Right atrium auricular region (tissue), 2 donors: ENCODE measurements at places on chromosomes 6 and 20.

GRCh38 chr6:97656236-97656635, 373.2 kb upstream of the MMS22L start:
- H3K27me3 ChIP-seq = no peaks in the 10 kb centered on the region
- no peak overlapping the region for H3K4me3 ChIP-seq
- H3K36me3 ChIP-seq = no peaks in the 10 kb centered on the region
- H3K4me1 ChIP-seq = no peaks in the 10 kb centered on the region

GRCh38 chr6:4658486-4658885, 117.7 kb upstream of the CDYL start:
- H3K4me1 ChIP-seq = no peaks in the 10 kb centered on the region
- H3K36me3 ChIP-seq = no peaks in the 10 kb centered on the region
- no peak overlapping the region for H3K27ac ChIP-seq
- no peaks in the 10 kb centered on the region for H3K27me3 ChIP-seq
- no peak overlapping the region for H3K4me3 ChIP-seq

DNA sequence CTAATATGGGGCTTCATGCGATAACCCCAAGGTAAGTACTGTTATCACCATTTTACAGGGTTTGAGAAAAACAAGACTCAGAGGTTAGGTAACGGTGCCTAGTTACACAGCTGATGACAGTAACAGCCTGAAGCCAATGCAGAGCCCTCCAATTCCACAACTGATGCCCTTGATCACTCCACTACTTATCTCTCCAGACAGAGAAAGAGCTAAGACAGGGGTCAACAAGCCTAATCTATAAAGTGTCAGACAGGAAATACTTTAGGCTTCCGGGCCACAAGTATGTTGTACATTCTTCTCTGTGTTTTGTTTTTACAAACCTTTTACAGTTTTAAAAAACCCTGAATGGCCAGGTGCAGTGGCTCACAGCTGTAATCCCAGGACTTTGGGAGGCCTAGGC, 50.9 kb downstream of the MAP7 start:
- DNase-seq = no peak
- H3K4me3 ChIP-seq = no peak overlapping the region
- H3K4me1 ChIP-seq = no peaks in the 10 kb centered on the region
- no peaks in the 10 kb centered on the region for H3K36me3 ChIP-seq
- no peaks in the 10 kb centered on the region for H3K27me3 ChIP-seq

DNA sequence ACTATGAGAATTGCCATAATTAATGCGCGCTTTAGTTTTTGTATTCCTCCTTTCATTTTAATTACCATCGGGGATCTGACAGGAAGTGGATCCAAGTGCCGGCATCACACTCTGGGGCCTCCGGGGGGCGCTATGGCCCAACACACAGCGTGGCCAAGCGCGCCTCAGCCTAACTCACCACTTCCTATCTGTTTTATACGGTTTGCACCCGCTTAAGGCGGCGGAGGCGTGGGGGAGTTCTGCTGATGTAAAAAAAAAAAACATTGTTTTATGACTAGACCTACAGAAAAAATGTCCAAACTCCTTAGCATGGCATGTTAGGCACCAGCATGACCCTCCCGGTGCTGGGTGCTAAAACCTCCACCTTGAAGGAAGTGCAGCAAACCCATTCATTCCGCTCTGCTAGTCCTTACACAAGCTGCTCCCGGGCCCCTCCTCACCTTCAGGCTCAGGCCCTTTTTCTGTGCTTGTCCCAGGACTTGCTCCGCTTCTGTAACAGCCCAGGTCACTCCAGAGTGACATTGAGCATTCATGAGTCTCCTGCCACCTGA, 4.5 kb upstream of the EBF4 start:
- no peak overlapping the region for H3K27ac ChIP-seq
- peaks cover 6% of the 10 kb centered on the region for H3K4me1 ChIP-seq
- no peak for DNase-seq
- no peaks in the 10 kb centered on the region for H3K36me3 ChIP-seq

- H3K27me3 ChIP-seq = no peaks in the 10 kb centered on the region
- no peaks in the 10 kb centered on the region for H3K36me3 ChIP-seq
These were observed 304.9 kb downstream of the TAF4 start for GRCh38 chr20:61760731-61761130.

- H3K4me1 ChIP-seq = peaks cover 5% of the 10 kb centered on the region
- DNase-seq = no peak
- H3K36me3 ChIP-seq = peaks cover 1% of the 10 kb centered on the region
- no peaks in the 10 kb centered on the region for H3K27me3 ChIP-seq
- H3K4me3 ChIP-seq = no peak overlapping the region
These were observed 130.5 kb downstream of the MYB start for GRCh38 chr6:135311446-135312200.

- H3K36me3 ChIP-seq = no peaks in the 10 kb centered on the region
- no peaks in the 10 kb centered on the region for H3K4me1 ChIP-seq
- DNase-seq = no peak
- no peak overlapping the region for H3K4me3 ChIP-seq
These were observed 286.5 kb upstream of the PRND start for GRCh38 chr20:4435225-4435624.

- H3K4me1 ChIP-seq = no peaks in the 10 kb centered on the region
- no peaks in the 10 kb centered on the region for H3K36me3 ChIP-seq
- no peak overlapping the region for H3K27ac ChIP-seq
- no peak for DNase-seq
These were observed 19.8 kb upstream of the TFAP2C start for GRCh38 chr20:56609321-56609720.

DNA sequence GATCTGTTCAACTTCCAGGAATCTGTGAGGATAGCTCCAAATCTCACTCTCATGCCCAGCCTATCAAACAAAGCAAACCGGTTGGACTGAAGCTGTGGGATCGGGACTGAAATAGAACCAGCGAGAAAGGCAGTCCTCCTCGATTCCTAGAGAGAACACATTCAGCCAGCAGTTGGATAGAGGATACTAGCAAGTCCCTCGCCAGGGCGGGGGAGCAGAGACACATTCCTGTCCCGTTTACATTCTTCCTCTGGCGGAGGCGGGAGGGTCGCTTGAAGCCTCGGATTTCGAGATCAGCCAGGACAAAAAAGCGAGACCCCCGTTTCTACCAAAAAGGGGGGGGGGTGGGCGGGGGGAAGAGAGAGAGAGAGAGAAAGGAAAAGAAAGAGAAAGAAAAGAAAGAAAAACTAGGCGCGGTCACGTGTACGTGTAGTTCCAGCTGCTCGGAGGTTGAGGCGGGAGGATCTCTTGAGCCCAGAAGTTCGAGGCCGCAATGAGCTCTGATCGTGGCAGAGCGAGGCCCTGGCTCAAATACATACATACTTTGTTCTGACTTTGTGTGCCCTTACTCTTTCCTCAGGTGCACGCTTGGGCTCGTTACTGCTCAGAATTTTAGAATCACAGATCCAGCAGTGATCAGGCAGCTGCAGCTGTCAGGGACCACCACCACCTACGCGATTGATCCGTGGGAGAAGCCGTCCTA, 19.5 kb downstream of the ZNF311 start:
- H3K4me1 ChIP-seq = peaks cover 7% of the 10 kb centered on the region
- peak; percentile 90 for DNase-seq
- H3K36me3 ChIP-seq = no peaks in the 10 kb centered on the region
- H3K27ac ChIP-seq = peak overlapping the region; percentile 77
- no peaks in the 10 kb centered on the region for H3K27me3 ChIP-seq

DNA sequence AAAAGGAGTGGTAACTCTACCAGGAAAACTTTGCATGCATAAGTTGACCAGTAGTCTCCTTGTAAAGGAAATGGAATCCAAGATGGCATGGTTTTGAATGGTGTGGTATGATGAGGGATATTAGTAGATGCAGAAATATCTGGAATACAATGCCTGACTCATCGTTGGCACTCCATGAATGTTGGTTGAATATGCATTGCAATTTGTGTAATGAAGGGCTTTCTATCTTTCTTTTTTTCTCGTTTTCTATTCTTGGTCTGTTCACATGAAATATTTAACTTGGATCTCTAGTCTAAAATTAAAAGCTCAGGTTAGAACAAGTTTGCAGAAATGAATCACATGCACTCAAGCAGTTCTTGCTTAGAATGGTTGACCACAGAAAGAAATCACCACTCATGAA, 277.3 kb upstream of the PRND start:
- no peak overlapping the region for H3K4me3 ChIP-seq
- no peaks in the 10 kb centered on the region for H3K36me3 ChIP-seq
- DNase-seq = no peak
- H3K4me1 ChIP-seq = no peaks in the 10 kb centered on the region
- H3K27me3 ChIP-seq = no peaks in the 10 kb centered on the region

- no peaks in the 10 kb centered on the region for H3K36me3 ChIP-seq
- H3K27ac ChIP-seq = no peak overlapping the region
- H3K4me3 ChIP-seq = no peak overlapping the region
These were observed 117.2 kb downstream of the IPCEF1 start for GRCh38 chr6:154239392-154239791.

DNA sequence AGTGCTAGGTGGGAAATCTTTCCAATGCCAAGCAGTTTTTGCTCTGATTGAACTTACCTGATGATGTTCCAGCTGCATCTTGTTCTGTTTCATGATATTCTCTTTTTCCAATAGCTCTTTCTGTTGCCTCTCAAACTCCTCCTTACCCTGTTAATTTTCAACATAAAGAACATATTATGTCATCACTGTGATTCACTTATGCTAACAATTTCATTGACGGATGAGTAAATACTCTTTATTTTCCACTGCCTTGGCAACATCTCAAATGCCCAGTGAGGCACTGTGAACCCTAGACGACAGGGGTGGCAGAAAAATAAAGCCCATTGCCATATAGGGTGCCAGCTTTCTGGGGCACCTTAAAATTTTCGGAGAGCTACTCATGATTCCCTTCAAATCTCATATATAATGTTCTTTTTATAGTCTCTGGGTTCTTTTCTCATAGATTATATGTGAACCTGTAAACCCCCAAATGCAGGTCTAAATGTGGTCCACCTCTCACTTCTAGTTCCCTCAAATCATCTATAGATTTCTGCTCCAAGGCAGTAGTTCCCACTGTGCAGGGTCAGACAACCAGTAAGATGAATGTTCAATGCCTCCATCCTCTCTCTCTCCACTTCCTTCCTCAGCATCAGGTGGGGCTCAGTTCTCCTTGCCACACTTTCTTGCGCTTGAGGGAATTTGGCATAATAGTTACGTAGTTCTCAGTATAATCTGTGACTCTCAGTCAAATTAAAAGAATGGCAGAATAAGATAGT, 44.1 kb downstream of the NEDD9 start:
- H3K4me3 ChIP-seq = no peak overlapping the region
- H3K36me3 ChIP-seq = peaks cover 85% of the 10 kb centered on the region
- H3K27me3 ChIP-seq = no peaks in the 10 kb centered on the region
- H3K4me1 ChIP-seq = no peaks in the 10 kb centered on the region

DNA sequence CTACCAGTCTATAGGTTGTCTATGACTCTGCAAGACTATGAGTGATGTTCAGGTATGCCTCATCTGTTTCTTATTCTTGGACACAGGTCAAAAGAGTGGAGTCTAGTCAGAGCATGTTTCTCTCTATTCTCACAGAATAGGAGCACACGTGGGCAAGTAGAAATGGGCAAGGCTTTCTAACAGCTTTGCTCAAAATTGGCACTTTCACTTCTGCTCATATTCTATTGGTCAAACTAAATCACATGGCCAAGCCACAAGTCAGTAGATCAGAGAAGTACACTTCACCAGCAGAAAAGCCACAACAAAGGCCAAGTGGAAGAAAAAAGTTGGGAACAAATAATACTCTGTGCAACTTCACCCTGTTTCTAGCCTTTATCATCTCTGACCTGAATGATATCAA, 354.5 kb upstream of the SYNCRIP start:
- no peaks in the 10 kb centered on the region for H3K27me3 ChIP-seq
- DNase-seq = no peak
- H3K4me3 ChIP-seq = no peak overlapping the region
- no peak overlapping the region for H3K27ac ChIP-seq
- H3K36me3 ChIP-seq = no peaks in the 10 kb centered on the region
- H3K4me1 ChIP-seq = no peaks in the 10 kb centered on the region

- no peaks in the 10 kb centered on the region for H3K36me3 ChIP-seq
- no peak for DNase-seq
- H3K4me1 ChIP-seq = peaks cover 20% of the 10 kb centered on the region
- peak overlapping the region; percentile 84 for H3K4me3 ChIP-seq
- no peaks in the 10 kb centered on the region for H3K27me3 ChIP-seq
These were observed 68.1 kb downstream of the HFE start for GRCh38 chr6:26155061-26155930.

- peaks cover 37% of the 10 kb centered on the region for H3K4me1 ChIP-seq
- DNase-seq = no peak
- H3K27me3 ChIP-seq = no peaks in the 10 kb centered on the region
- no peak overlapping the region for H3K27ac ChIP-seq
These were observed 13.5 kb downstream of the ZHX3 start for GRCh38 chr20:41304002-41304401.

- no peaks in the 10 kb centered on the region for H3K36me3 ChIP-seq
- no peak for DNase-seq
- no peaks in the 10 kb centered on the region for H3K4me1 ChIP-seq
- H3K27ac ChIP-seq = no peak overlapping the region
These were observed 62.4 kb downstream of the MDGA1 start for GRCh38 chr6:37635319-37635718.

GRCh38 chr20:11791835-11792567, 125.7 kb upstream of the BTBD3 start:
- no peaks in the 10 kb centered on the region for H3K27me3 ChIP-seq
- no peak overlapping the region for H3K27ac ChIP-seq
- no peak overlapping the region for H3K4me3 ChIP-seq
- no peaks in the 10 kb centered on the region for H3K4me1 ChIP-seq

DNA sequence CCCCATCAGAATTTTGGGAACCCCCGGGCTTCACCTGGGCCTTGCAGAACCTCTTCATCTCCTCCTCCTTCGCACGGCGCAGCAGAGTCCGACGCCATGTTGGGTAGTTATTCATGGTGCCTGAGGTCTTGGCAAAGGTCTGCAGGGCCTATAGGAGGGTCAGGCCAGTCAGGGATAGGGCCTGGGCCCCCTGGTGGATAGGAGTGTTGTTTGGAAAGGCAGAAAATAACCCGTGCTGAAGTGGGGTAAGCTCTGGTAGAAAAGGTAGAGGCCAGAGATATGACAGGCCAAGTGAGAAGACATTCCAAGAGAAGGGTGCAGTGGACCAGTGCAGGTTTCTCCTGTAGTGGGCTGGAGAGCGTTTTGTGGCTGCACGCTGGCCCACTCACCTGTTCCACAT, 4.9 kb downstream of the SMPD2 start:
- no peak for DNase-seq
- H3K36me3 ChIP-seq = peaks cover 5% of the 10 kb centered on the region
- no peak overlapping the region for H3K4me3 ChIP-seq
- no peaks in the 10 kb centered on the region for H3K4me1 ChIP-seq
- H3K27me3 ChIP-seq = no peaks in the 10 kb centered on the region
- H3K27ac ChIP-seq = no peak overlapping the region

GRCh38 chr6:78629154-78629721, 238.1 kb upstream of the IRAK1BP1 start:
- peak overlapping the region; percentile 37 for H3K4me3 ChIP-seq

DNA sequence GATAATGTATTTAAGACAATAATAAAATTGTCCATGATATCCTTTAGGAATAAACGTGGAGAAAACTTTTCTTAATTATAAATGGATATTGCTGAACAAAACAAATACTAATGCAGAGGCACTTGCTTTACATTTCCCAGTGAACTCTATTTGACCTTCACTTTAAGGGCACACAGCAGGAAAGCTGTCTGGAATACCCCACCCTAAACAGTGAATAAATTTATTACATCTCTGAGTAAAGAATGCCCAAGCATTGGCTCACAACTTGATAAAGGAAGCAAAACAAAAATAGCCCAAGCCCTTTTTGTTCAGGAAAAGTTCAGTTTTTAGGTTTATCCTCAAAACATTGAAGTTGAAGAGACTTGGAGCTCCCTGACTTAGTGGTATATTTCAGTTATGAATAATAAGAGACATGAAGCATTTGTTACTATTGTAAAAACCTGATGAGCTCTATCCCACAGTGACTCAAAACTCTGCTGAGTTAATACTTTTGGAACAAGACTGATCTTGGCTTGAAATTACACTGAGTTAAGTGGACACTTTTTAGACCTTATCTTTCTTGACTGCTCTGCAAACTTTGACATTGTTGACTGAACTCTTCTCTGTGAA, 353.9 kb downstream of the BCKDHB start:
- no peak overlapping the region for H3K4me3 ChIP-seq
- H3K27ac ChIP-seq = no peak overlapping the region
- H3K4me1 ChIP-seq = no peaks in the 10 kb centered on the region
- no peaks in the 10 kb centered on the region for H3K27me3 ChIP-seq
